ENCODE measurements at places on chromosomes 1 and 21.

GRCh38 chr1:26690157-26690556 lies 5.7 kb upstream of the ARID1A start:
- DNase-seq, result no peak

DNA sequence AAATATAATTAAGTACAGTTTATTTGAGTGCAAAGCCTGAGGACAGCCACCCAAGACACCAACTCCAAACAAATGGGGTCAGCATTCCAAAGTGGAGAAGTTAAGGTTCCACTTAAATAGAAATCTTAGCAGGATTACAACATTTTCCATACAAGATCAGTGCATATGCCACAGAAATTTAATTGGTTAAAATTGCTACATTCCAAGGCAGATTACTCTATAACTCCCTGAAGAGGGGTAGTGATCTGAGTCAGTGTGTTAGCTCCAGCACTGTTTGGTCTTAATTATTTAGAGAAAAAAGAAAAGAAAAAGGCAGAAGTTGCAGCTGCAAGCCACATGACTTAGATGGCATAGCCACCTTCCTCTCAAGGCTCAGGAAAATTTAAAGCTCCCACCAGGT lies 297.5 kb downstream of the HHIPL2 start:
- DNase-seq, result peak; percentile 32

- no peak for DNase-seq
Observed at GRCh38 chr1:190140644-190141043, 337.0 kb downstream of the BRINP3 start.

- DNase-seq, result no peak
Observed at GRCh38 chr21:45423201-45423955, 18.4 kb downstream of the COL18A1 start.

DNA sequence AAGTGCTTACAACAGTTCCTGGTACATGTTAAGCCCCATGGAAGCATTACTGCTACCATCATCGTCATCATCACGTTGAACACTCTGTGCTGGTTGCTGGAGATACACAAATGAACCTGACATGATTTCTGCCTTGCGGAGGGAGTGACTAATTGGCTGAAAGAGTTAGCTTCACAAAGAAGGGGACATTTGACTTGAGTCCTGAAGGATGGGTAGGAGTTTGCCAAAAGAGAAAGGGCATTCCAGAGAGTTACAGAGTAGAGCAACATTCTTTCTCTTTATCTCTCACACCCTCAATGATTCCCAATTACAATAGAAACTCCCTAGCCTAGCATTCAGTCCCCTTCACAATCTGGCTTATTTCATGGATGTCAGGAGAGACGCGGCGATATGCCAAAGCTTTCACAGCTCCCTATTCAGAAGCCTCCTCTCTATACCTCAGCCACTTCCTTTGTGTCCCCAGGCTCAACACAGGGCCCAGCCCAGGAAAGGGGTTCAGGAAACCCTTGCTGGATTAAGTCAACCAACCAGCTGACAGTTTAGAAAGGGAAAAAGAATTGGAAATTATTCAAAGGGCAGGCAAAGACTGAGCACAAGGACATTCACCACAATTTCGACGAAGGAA lies 38.0 kb downstream of the SLC1A7 start:
- DNase-seq, result no peak

DNA sequence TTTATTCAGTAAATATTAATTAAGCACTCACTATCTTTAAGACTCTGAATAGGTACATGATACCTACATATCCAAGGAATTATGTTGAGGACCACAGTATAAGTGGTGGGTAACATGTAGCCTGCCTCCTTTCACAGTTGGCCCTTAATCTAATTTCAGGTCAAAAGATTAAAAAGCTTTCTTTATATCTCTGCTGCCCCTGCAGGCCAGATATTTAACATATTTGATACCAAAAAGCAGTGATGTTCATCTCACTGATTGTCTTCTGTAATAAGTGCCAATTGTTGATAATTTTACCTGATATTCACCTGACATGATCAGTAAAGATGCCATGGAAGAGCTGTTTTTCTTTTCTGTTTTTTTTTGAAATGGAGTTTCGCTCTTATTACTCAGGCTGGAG lies 36.5 kb downstream of the RLF start:
- DNase-seq, result no peak

DNA sequence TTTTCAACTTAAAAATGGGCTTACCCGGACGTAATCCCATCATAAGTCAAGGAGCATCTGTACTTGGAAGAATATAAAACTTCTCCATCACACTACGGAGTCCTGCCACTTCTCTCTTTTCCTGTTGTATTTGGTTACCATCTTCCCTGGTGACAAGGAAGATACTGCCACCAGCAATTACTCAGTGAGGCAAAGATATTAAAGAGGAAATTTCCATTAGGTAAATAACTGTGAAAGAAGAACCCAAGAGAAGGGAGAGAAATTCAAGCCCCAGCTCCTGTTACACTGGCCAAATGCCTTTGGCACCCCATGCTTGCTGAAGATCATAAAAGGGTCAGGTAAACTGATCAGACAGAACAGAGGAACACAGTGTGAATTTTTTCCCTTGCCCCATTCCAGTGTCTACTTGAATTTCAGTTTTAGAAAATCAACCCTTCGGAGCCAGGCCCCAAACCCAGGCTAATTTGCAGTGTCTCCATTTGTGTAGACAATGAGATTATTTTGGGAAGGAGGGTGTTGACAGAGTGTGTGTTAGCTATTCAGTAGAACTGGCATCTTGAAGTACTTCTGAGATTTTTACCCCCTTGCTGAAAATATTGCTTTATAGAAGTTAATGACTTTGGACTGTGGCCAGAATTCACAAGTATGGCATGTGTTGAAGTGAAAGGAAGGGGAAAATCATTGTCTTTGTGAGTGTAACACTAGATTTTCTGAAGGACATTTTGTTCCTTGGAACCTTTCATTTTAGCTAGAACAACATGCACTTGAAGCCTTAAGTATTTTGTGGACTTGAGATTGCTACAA lies 167.1 kb downstream of the DHRS3 start:
- no peak for DNase-seq

DNA sequence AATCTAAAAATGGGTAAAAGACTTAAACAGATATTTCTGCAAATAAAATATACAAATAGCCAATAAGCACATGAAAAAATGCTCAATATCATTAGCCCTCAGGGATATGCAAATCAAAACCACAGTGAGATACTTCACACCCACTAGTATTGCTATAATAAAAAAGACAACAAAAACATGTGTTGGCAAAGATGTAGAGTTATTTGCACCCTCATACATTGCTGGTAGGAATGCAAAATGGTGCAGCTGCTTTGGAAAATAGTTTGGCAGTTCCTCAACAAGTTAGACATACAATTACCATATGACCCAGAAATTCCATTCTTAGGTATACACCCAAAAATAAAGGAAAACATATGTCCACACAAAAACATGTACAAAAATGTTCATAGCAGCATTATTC lies 30.2 kb downstream of the ZZZ3 start:
- DNase-seq, result no peak

DNA sequence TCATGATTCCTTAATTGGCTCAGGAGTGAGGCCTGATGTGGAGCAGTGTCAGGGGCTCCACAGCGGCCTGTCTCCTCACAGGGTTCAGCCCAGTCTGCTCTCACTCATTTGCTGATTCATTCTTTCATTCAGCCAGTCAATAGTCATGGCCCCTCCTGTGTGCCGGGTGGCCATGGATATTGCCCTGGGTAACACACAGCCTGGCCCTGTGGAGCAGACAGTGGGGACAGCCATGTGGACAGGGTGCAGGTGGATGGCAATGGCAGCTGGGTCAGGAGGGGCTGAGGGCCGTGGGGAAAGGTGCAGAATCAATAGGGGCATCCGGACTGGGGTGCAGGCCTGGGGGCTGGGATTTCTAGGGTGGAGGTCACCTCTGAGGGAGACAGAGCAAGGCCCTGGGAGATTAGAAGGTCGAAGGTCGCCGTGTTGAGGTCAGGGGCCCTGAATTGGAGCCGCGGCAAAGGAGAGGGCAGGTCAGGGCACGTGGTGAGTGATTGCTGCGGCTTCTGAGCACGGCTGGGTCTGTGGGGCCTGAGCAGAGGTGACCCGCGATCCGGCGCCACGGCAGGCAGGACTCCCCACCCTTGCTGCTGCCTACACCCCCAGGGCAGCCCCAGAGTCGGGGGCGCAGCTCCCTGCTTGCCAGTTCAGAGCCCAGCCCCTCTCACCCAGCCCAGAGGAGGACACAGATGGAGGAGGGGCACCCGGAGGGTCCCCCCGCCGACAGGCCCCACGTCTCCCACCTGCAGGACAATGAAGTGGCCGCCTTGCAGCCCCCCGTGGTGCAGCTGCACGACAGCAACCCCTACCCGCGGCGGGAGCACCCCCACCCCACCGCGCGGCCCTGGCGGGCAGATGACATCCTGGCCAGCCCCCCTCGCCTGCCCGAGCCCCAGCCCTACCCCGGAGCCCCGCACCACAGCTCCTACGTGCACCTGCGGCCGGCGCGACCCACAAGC lies 33.4 kb downstream of the SLC19A1 start:
- no peak for DNase-seq

- peak; percentile 36 for DNase-seq
Observed at GRCh38 chr1:245216366-245217115, 61.8 kb downstream of the KIF26B start.

DNA sequence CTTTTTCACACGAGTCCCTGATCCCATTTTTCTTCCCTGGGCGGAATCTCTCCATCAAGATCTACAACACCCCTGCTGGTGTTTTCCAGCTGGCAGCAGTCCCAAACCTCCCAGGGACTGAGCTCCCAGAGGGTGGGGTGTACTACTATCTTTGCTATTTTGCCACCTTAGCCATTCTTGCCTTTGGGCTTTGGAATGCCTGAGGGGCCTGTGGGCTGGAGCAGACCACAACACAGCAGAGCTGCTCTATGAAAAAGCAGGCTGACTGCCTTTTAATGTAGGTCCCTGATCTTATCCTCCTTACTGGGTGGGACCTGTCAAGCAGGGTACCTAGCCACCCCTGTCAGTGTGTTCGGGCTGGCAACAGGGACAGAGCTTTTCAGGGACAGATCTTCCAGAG lies 91.9 kb downstream of the KCNT2 start:
- DNase-seq, result no peak
